ENCODE measurements at places on chromosomes 7 and 10. TPM values are rescaled to one million over a fixed set of nuclear protein-coding genes. Genes with fewer than 3 reads are reported as not detected.

DNA sequence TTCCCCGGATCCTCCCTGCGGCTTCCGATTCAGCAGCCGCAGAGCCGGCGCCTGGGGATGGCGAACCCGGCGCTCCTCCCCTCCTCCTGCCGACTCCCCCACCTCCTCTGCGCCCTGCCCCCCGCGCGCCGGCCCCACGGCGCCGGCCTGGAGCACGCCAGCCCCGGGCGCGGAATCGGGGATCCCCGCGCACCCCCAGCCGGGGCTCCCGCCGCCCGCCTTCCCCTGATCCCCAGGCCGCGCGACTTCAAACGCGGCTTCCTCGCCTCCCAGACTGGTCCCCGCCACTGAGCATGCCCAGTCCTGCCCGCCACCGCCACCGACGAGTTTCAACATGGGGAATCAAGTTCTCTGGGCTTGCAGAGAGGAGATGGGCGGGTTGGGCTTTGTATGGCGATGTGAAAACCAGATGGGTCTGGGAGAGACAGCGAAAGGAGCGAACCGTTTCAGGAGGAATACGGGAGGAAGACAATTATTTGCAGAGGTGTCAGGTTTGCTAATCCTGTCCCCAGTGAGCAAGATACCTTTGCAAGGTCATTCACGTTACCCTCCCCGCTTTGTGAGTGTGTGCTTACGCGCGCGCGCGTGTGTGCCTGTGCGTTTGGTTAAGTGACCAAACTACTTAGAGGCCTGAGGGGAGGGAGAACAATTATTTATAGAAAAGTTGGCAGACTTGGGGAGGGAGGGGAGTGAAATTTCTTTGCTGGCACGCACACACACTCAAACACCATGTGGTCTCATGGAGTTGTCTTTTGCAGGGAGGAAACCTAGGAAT, at the start of gene PANK1:
Gene PANK1 (minus strand): TSS at position 276 of the 775 bp plus-strand sequence. CDS start 351 bp downstream, outside the sequence.
- H3K4me3 ChIP-seq = peak within 1 kb of the TSS; percentile 80
- H3K4me1 ChIP-seq = peaks cover 8% of the 10 kb centered on the region
- H3K27me3 ChIP-seq = no peaks in the 10 kb centered on the region
- DNase-seq = peak; percentile 31

GRCh38 chr7:35755711-35756110, 45.1 kb upstream of the SEPTIN7 start:
- H3K27me3 ChIP-seq = no peaks in the 10 kb centered on the region
- no peaks in the 10 kb centered on the region for H3K4me1 ChIP-seq
- H3K27ac ChIP-seq = no peak overlapping the region
- H3K4me3 ChIP-seq = no peak overlapping the region
- H3K36me3 ChIP-seq = no peaks in the 10 kb centered on the region

DNA sequence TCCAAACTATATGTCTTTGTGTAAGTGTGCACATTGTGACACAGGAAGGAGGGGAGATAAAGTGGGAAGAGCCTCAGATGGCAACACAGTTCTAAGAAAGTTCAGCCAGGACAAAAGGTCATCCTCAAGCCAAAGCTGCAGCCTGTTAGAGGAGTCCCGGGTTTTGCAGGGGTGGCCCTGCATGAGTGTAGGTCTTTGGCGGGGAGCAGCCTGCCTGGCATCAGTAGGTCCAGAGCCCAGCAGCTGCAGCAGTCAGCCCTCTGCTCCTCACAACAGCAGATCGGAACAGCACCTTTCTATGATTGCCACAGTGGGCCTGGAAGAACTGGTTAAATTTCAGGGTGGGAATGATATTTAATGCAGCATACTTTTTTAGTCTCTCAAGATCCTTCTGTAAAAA, 13.5 kb upstream of the VDAC2 start:
- peaks cover 23% of the 10 kb centered on the region for H3K4me1 ChIP-seq
- H3K27me3 ChIP-seq = no peaks in the 10 kb centered on the region
- no peak for DNase-seq
- no peak overlapping the region for H3K4me3 ChIP-seq
- H3K27ac ChIP-seq = no peak overlapping the region

DNA sequence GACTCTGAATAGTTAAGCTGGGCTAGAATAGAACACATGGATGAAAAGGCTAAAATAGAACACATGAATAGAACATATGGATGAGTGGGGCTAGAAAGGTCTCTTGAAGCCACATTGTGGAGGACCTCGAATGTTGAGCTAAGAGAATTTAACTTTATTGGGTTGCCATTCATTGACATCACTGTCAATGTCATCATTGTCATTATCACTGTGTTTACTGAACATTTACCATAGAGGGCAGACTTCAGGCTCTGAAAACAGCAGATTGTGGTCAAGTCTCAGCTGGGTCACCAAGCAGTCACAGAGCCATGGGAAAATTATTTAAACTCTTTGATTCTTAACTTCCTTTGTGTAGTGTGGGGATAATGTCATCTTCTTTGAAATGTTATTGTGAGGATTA, 80.4 kb downstream of the WDFY4 start:
- no peaks in the 10 kb centered on the region for H3K4me1 ChIP-seq
- no peak for DNase-seq
- H3K4me3 ChIP-seq = no peak overlapping the region
- no peak overlapping the region for H3K27ac ChIP-seq
- no peaks in the 10 kb centered on the region for H3K36me3 ChIP-seq

DNA sequence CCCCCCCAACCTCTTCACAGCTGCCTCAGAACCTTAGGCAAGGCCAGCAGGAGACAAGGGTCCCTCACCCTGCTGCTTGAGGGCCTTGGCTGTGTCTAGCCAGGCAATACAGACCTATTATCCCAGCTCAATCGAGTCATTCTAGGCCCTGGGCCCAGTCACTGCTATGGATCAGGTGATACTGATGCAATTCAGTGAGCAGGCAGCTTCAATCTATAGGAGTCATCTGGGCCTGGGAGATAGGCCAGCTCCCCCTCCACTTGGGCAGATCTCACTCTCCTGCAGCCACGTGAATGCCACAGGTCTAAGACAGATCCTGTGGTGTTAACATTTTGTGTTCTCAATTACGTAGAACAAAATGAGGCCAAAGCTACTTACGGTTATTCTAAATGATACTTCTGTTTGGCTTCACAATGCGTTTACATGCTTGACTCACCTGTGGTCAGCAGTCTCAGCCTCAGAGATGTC, 68.0 kb upstream of the LRRC4 start:
- H3K4me1 ChIP-seq = no peaks in the 10 kb centered on the region
- DNase-seq = no peak
- no peaks in the 10 kb centered on the region for H3K27me3 ChIP-seq
- no peak overlapping the region for H3K27ac ChIP-seq
- no peak overlapping the region for H3K4me3 ChIP-seq

DNA sequence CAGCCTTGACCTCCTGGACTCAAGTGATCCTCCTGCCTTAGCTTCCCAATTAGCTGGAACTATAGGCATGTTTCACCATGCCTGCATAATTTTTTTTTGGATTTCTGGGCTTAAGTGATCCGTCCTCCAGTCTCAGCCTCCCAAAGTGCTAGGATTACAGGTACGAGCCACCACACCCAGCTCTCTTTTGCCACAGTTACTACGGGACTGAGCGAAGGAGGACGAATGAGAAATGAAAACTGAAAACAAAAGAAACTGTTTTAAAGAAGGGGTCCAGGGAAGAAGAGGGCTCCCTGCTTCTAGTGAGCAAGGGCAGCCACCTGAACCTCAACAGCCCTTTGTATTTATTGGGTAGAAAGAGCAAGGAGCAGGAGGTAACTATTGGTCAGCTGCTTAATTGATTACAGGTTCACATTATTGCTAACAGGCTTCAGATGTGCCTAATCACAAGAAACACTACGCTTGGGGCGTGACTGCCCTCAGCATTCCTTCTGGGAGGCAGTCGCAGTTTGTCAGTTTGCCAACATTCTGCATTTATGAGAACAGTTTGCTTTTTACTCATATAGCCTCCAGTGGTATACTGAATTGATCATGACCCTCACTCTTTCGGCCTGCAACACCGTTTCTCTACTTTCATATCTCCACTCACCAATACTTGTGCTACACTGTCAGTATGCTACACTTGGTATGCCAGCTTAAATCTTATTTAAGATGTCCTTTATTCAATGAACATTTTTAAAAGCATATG, 676.8 kb downstream of the DNAJB9 start:
- H3K4me1 ChIP-seq = no peaks in the 10 kb centered on the region
- no peak overlapping the region for H3K27ac ChIP-seq
- H3K27me3 ChIP-seq = no peaks in the 10 kb centered on the region
- H3K4me3 ChIP-seq = no peak overlapping the region
- peak; percentile 18 for DNase-seq
- no peaks in the 10 kb centered on the region for H3K36me3 ChIP-seq

DNA sequence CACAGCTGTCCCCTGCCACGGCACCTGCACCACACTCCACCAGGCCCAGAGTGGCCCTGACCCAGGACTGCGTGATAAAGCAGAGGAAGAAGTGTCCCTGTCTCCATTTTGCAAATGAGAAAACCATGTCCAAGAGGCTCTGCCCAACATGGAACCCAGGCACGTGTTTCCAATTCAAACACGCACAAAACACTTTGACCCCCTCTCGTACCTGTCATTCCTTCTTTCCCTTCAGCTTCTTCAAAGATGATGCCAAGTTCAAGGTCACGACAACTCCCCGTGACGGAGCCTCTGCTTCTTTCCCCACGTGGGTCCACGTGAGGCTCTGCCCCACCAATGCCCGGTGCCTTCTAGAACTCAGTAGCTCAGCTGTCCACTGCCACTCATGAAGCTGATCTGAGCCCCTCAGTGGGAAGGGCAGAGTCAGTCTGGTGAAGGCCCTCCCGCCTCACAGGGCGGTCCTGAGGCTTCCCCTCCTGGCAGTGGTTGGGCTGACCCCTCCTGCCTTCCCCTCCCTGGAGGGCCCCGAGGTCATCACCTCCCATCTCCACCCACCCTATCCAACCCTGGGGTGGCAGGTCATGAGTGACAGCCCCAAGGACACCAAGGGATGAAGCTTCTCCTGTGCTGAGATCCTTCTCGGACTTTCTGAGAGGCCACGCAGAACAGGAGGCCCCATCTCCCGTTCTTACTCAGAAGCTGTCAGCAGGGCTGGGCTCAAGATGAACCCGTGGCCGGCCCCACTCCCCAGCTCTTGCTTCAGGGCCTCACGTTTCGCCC, 19.0 kb downstream of the CALML5 start:
- H3K4me3 ChIP-seq = no peak overlapping the region
- no peak for DNase-seq
- H3K27me3 ChIP-seq = no peaks in the 10 kb centered on the region
- no peaks in the 10 kb centered on the region for H3K4me1 ChIP-seq
- no peak overlapping the region for H3K27ac ChIP-seq
- H3K36me3 ChIP-seq = no peaks in the 10 kb centered on the region

DNA sequence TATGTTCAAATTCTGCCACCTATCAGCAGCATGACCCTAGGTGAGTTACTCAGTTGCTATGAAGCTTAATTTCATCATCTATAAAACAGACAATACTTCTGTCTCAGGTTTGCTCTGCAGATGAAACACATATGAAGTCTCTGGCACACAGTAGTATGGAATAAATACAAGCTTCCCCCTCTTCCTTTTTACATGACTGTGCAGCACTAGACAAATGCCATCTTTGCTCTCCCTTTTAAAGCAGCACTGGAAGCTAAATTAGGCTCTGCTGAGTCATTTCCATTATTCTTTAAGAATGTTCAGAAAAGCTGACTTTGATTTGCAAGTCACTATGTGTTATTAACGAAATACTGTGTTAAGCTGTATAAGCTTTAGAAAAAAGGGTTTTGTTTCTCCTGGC, 40.7 kb upstream of the ANAPC16 start:
- peaks cover 50% of the 10 kb centered on the region for H3K4me1 ChIP-seq
- H3K27ac ChIP-seq = peak overlapping the region; percentile 74
- H3K36me3 ChIP-seq = no peaks in the 10 kb centered on the region
- H3K27me3 ChIP-seq = no peaks in the 10 kb centered on the region

DNA sequence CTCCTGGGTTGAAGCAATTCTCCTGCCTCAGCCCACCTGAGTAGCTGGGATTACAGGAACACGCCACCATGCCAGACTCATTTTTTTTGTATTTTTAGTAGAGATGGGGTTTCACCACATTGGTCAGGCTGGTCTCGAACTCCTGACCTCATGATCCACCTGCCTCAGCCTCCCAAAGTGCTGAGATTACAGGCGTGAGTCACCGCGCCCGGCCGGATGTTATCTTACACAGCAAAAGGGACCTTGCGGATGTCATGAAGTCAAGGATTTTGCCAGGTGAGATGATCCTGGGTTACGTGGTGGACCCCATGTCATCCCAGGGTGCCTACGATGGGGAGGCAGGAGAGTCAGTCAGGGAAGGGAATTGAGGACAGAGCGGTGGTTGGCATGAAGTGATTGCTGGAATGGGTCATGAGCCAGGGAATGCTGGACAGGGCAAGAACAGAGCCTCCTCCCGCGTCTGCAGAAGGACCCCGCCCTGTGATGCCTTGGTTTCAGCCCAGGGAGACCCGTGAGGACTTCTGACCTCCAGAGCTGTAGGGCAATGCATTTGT, 8.7 kb upstream of the UBE3C start:
- no peaks in the 10 kb centered on the region for H3K4me1 ChIP-seq
- DNase-seq = no peak
- H3K27ac ChIP-seq = no peak overlapping the region
- H3K4me3 ChIP-seq = no peak overlapping the region

GRCh38 chr10:3201796-3202195, 29.2 kb upstream of the PITRM1 start:
- no peaks in the 10 kb centered on the region for H3K36me3 ChIP-seq
- DNase-seq = no peak
- H3K27ac ChIP-seq = no peak overlapping the region
- H3K4me3 ChIP-seq = no peak overlapping the region
- H3K4me1 ChIP-seq = peaks cover 14% of the 10 kb centered on the region
- H3K27me3 ChIP-seq = peaks cover 24% of the 10 kb centered on the region

DNA sequence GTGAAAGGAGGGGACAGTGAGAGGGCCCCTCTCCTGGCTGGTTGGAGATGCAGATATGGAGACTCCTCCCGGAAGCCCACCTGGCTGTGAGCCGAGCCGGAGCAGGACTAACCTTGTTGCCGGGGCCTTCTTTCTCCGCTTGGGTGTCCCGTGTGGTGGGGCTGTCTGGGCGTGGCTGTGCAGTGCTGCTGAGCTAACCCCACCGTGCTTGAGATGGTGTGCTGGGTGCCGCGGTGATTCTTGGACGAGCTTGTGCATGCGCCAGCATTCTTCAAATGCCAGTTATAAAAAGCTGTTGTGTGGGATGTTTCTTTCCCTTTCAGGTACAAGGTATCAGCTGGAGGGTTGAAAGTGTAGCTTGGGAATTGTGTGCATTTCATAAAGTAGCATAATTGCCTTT, 48.8 kb downstream of the DAGLB start:
- no peak overlapping the region for H3K27ac ChIP-seq
- H3K4me3 ChIP-seq = no peak overlapping the region
- no peak for DNase-seq
- peaks cover 2% of the 10 kb centered on the region for H3K4me1 ChIP-seq
- peaks cover 23% of the 10 kb centered on the region for H3K36me3 ChIP-seq
- H3K27me3 ChIP-seq = no peaks in the 10 kb centered on the region

- no peak overlapping the region for H3K27ac ChIP-seq
- DNase-seq = no peak
- no peaks in the 10 kb centered on the region for H3K36me3 ChIP-seq
- no peaks in the 10 kb centered on the region for H3K27me3 ChIP-seq
- H3K4me3 ChIP-seq = no peak overlapping the region
Measured at GRCh38 chr7:22301790-22302189, 55.2 kb downstream of the RAPGEF5 start.

GRCh38 chr7:43391518-43391917, 191.4 kb upstream of the STK17A start:
- H3K4me3 ChIP-seq = no peak overlapping the region
- DNase-seq = no peak
- no peaks in the 10 kb centered on the region for H3K27me3 ChIP-seq

FAM221A gene
- total RNA-seq = 2.2 TPM

RAMP3 gene
- not detected for total RNA-seq

STEAP1 gene
- total RNA-seq = 18.8 TPM

CALML3 gene
- total RNA-seq = not detected

STN1 gene
- total RNA-seq = 74.7 TPM

ZNF92 gene
- 9.4 TPM for total RNA-seq

INSYN2A gene
- not detected for total RNA-seq

SPDYE16 gene
- total RNA-seq = not detected

WNT2 gene
- total RNA-seq = 0.12 TPM

BEND7 gene
- 13.8 TPM for total RNA-seq

CALN1 gene
- total RNA-seq = 0.17 TPM

ATP6V0A4 gene
- total RNA-seq = not detected

Measured in HCT116 (cell line).